CD4-positive, alpha-beta T cell treated with Interleukin-4 for 4 hours (primary cell): ENCODE measurements at places on chromosomes 6 and 20.

GRCh38 chr20:51437182-51437924 is 105.2 kb downstream of the NFATC2 start:
- DNase-seq: no peak

DNA sequence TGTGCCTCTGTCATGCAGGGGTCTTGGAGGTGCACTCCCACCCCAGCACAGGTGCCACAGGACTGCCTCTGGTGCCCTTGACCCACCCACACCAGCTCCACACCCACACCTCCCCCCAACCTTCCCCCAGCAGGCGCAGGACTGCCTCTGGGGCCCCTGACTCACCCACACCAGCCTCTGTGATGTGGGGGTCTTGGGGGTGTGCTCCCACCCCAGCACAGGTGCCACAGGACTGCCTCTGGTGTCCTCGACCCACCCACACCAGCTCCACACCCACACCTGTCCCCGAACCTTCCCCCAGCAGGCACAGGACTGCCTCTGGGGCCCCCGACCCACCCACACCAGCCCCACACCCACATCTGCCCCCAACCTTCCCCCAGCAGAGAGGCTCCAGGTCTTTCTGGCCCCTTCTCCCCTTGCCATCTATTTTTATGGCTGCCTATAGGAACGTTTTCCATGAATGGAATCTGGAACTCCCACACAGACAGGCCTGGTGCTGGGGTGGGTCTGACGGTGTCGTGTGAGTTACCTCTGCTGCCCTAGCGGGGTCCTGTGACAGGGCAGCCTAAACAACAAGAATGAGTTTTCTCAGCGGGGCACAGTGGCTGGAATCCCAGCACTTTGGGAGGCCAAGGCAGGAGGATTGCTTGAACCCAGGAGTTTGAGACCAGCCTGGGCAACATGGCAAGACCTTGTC is 23.5 kb downstream of the SLC17A9 start:
- DNase-seq: no peak

- DNase-seq: no peak
These were observed 66.6 kb downstream of the TNFAIP3 start for GRCh38 chr6:137933696-137934095.

GRCh38 chr20:1449370-1449769 is 17.3 kb downstream of the NSFL1C start:
- no peak for DNase-seq

- DNase-seq: no peak
These were observed 277.1 kb upstream of the EYS start for GRCh38 chr6:65984089-65984488.

GRCh38 chr20:20210327-20210726 is 157.6 kb upstream of the INSM1 start:
- no peak for DNase-seq

GRCh38 chr6:77373955-77374354 is 89.3 kb downstream of the HTR1B start:
- no peak for DNase-seq

- DNase-seq: no peak
These were observed 424.5 kb upstream of the FLRT3 start for GRCh38 chr20:14761903-14762302.

DNA sequence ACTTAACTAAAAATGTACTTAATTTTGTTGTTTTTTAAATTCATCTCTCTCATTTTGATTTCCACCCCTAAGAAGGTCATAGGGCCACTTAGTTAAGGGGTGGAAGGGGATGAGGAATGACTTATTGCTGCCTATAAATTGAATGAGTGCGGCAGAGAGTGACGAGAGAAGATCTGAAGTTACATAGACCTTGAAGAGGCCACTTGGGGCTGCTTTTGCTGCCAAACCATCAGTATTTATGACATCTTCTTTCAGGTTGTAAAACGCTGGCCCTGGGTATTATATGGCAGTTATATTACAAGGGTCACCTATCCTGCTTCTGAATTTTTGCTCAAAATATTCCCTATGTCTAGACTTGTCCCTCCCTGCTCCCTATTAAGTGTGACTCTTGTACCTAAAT is 119.6 kb upstream of the RIMS1 start:
- no peak for DNase-seq

DNA sequence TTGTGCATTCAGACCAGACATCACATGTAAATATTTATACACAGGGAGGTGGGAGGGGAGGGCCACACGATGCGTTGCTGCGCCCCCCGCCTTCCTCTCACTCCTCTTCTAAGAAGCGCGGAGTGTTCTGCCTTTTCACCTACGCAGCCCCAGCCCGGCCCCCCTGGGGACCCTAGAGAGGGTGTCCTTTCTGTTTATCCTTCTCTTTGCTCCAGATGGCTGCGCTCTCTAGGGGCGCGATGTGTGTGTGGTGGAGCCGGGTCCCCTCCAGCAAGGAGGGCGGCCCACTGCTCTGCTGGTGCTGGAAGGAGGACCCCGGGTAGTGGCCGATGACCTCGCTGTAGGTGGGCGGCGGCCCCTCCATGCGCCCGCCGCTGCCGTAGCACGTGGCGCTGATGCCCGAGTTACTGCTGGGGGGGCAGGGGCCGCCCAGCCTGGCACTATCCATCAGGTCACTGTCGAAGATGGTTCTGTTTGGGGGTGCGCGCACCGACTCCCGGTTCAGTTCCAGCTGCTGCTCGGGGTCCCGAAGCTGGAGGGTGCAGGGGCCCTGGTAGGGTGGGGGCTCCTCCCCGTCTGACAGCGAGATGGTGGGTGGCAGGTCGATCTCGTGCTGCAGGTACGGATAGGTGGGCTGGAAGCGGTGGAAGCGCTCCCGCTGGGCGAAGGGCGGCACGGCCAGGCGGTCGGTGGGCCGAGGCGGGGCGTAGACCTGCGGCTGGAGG is 31.8 kb upstream of the ZBP1 start:
- no peak for DNase-seq

DNA sequence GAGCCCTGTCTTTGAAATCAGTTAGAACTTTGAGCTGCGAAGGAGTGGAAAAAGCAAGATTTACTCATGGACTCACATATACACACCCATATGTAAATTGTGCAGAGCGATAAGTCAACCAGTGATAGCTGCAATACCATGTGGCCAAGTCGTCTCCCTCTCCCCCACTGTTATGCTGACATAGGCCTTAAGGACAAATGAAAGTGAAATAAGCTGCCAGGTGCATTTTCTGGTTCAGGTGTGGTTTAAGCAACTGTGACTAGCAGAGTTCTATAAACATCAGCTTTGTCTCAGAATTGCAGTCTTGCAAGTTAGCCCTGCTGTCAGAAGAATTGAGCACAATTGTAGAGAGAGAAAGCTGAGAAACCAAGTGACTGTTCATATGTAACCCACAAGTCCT is 9.6 kb downstream of the FAM83B start:
- no peak for DNase-seq

DNA sequence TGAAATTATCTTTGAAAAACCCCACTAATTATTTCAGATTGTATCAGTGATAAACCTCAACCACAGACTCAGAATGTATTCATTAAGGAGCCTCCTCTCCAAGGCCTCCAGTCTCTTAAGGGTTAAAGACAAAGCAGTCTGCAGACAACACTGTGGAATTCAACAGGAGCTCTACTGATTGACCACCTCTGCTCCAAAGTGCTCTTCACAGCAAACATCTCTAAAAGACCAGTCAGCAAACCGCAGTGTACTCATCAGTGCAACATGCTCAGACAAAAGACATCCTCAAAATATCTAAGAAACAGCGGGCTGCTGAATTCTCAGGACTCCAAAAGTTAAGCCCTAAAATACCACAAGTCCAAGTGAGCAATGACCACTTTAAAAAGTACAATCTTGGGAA is 42.0 kb downstream of the UQCC1 start:
- no peak for DNase-seq

GRCh38 chr20:62721511-62722370 is 13.1 kb downstream of the NTSR1 start:
- DNase-seq: no peak

GRCh38 chr20:32767418-32768198 is 5.4 kb downstream of the DNMT3B start:
- DNase-seq: no peak

GRCh38 chr20:31596831-31597480 is 8.1 kb upstream of the ID1 start:
- DNase-seq: no peak

- DNase-seq: no peak
These were observed 65.7 kb downstream of the LRRC1 start for GRCh38 chr6:53860511-53860910.

GRCh38 chr6:10556992-10557391 is 35.8 kb downstream of the GCNT2 start:
- no peak for DNase-seq

DNA sequence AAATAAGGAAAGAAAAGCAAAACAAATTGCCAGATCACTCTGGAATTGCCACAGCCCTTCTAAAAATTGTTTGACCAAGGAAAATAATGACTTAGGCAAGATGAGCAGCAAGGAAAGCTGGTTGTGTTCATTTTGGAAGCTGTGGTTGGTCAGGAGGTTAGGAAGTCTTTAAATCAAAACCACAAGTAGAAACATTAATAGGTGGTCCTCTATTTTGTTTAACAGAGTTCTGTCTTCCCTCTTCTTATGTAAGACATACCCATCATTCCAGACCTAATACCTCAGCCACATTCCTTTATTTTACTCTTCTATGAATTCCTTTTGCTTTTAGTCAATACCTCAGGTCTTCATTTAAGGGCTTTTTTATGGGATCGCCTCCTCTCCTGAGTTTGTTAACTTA is 422.2 kb upstream of the PLCB4 start:
- DNase-seq: no peak

- no peak for DNase-seq
These were observed 24.3 kb downstream of the EPB41L2 start for GRCh38 chr6:131038597-131039344.

DNA sequence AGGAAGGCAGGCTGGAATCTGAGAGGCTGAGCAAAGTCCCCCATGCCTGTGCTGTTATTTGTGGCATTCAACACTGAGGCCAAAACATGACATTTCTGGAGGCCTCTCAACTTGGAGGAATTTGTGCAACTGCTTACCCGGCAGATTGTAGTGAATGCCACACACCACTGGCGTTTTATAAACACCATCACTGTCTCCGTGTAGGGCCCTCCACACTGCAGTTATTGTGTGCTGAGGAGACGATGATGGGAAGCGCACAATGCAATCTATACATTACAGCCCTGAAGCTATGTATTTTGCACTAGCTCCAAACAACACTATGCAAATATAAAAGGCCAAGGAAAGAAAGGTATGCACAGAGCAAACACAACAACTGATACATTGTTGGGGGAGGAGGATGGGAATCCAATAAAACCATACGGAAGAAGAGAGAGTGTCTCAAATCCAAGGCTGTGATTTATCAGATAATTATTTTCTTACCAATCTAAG is 106.5 kb downstream of the SMLR1 start:
- DNase-seq: no peak

DNA sequence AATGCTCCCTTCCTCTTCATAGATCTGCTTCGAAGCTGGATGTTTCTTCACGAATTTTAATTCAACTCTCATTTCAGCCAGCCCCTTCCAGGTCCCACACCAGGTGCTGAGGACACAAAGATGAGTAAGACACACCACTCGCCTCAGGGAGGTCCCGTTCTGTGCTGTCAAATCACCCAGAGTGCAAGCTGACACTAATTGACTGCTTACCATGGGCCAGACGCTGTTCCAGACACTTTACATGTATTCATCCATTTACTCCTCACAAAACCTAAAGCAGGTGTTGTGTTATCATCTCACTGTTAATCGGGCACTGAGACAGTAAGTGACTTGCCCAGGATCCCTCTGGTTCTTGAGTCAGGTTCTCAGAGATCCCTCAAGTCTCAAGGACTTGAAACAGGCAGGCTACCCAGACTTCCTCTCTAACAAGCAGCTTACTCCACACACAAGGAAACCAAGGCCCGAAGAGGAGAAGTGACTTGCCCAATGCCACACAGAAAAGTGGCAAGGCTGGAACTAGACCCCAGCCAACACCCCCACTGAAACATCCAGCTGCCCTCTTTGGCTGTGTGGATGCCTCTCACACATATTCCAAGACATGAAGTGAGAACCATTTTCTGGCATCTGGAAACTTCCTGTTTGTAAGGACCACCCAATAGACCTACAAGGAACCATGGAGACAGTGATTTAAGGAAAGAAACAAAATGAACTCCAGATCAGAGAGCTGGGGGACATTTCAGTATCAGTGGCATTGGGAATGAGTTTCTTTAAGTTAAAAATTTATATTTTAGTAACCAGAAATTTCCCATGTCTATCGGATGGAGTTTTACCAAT is 174.5 kb downstream of the CDC5L start:
- DNase-seq: no peak

- no peak for DNase-seq
These were observed 47.5 kb downstream of the DTD1 start for GRCh38 chr20:18635380-18635779.
